Stimulated activated CD4-positive, alpha-beta T cell treated with anti-CD3 and anti-CD28 coated beads, Interleukin-4, amount 100 ng/mL, for 1 hour (primary cell): ENCODE measurements at places on chromosomes 6 and 20.

- DNase-seq, result no peak
Observed at GRCh38 chr20:24694157-24694726, 224.8 kb downstream of the SYNDIG1 start.

GRCh38 chr6:98529364-98529763 is 305.0 kb upstream of the POU3F2 start:
- DNase-seq, result no peak

GRCh38 chr20:41530923-41531322 is 87.3 kb downstream of the CHD6 start:
- DNase-seq, result no peak

DNA sequence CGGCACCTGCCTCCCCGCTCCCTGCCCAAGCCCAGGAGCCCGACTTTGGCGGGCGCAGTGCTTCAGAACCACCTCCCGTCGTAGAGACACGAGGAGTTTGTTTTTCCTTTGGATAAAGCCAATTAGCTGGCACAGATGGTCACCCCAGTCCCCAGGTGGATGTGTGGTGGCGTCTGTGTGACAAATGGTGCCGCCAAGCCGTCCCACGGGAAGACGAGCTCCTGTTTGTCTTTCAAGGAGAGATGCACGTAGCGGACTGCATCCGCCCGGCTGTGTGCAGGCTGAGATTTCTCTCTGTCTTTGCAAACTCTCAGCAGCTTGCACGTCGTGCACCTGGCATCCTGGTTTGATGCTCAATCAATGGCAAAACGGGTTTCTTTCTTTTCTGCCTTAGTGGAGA is 16.1 kb upstream of the MRGBP start:
- DNase-seq, result no peak

- DNase-seq, result no peak
Observed at GRCh38 chr6:3281631-3282475, 23.1 kb downstream of the PSMG4 start.

GRCh38 chr20:25025091-25025861 is 32.7 kb downstream of the ACSS1 start:
- DNase-seq, result no peak
